Effector memory CD4-positive, alpha-beta T cell (primary cell): ENCODE measurements at places on chromosomes 12 and 14.
A peak's percentile ranks its signal among the peaks of the same experiment; 100 is the strongest.

GRCh38 chr12:111420494-111420893 lies 14.8 kb downstream of the SH2B3 start:
- no peak overlapping the region for H3K27ac ChIP-seq
- no peaks in the 10 kb centered on the region for H3K27me3 ChIP-seq
- H3K36me3 ChIP-seq, result peaks cover 37% of the 10 kb centered on the region
- no peak for DNase-seq
- no peak overlapping the region for H3K4me3 ChIP-seq

DNA sequence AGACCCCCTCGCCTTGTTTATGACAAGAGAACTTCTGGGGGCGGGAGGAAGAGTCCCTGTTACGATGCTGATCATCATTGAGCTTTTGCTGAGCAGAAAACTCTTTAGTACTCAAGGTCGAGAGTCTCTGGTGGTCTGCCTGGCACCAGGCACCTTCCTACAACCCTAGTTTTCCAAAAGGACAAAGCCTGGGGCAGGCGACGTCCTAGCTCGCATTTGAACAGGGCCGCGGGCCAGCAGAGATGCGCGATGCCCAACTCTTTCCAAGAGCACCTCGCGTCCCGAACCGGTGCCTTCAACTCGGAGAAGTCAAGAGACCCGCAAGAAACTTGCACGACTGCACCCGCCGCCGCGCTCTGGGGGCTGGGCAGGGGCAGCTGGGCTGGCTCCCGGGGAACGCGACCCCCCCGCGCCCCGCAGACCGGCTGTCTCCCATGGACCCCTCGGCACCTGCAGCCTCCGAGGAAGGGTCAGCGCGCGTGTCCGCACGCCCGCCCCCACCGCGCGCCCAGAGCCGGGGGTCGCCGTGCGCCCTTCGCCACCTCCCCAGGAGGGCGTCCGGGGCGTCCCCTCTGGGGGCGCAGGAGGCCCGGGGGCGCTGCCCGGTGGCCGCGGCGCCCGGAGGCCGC lies 377 bp upstream of the BCL7A start:
- DNase-seq, result no peak
- no peak overlapping the region for H3K27ac ChIP-seq
- peak overlapping the region; percentile 64 for H3K4me3 ChIP-seq
- peaks cover 6% of the 10 kb centered on the region for H3K4me1 ChIP-seq
- H3K27me3 ChIP-seq, result peaks cover 11% of the 10 kb centered on the region

DNA sequence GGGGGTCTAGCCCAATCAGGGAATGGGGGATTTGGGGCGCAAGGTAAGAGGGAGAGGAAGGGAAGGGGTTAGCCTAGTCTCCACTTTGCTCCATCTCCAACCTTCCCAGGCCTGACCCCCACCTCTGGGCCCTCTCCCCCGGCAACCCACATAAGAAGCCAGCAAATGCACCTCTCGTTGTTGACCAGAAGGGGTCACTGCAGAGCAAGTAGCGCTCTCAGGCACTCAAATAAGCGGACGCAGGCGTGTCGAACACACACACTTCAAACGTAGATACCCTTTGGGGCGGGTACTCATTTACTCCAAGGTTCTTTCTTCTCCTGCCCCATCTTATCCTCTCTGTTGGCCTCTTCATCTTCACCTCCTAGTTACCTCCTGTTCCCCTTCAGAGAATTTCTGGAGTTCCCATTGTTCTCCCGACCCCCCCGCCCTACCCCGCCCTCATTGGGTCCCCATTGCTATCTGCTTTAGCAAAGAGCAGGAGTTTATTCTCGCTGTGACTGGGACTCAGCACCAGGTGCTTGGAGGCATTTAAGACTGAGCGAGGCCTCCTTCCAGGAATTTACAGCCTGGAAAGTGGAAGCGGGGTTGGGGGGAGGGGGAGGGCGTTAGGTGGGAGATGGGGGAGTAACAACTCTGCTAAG lies 1.5 kb upstream of the SRRM4 start:
- H3K4me1 ChIP-seq, result no peaks in the 10 kb centered on the region
- no peaks in the 10 kb centered on the region for H3K27me3 ChIP-seq
- no peak overlapping the region for H3K4me3 ChIP-seq
- DNase-seq, result no peak
- H3K36me3 ChIP-seq, result no peaks in the 10 kb centered on the region

GRCh38 chr14:72311516-72311915 lies 379.3 kb downstream of the RGS6 start:
- H3K4me3 ChIP-seq, result no peak overlapping the region
- no peaks in the 10 kb centered on the region for H3K4me1 ChIP-seq

DNA sequence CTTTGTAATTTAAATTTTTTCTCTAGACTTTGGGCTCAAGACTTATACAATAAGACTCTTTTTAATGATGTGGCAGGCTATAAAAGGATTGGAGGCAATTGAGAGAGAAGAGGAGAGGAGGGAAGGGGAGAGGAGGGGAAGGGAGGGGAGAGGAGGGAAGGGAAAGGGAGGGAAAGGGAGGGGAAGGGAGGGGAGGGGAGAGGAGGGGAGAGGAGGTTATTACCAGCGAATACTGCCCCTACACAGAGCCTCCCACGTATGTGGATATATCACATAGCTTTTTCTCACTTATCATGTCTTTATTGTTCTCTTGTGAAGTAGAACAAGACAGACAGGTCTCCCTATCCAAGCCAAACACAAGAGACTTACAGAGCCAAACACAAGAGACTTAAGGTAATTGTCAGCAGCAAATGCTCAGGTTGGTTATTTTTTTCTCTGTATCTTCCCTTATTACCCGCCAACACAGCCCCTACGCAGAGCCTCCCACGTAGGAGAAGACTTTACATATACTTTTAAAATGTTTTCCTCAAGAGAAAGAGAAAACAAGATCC lies 63.1 kb downstream of the DRAM1 start:
- no peaks in the 10 kb centered on the region for H3K36me3 ChIP-seq
- no peak overlapping the region for H3K27ac ChIP-seq

DNA sequence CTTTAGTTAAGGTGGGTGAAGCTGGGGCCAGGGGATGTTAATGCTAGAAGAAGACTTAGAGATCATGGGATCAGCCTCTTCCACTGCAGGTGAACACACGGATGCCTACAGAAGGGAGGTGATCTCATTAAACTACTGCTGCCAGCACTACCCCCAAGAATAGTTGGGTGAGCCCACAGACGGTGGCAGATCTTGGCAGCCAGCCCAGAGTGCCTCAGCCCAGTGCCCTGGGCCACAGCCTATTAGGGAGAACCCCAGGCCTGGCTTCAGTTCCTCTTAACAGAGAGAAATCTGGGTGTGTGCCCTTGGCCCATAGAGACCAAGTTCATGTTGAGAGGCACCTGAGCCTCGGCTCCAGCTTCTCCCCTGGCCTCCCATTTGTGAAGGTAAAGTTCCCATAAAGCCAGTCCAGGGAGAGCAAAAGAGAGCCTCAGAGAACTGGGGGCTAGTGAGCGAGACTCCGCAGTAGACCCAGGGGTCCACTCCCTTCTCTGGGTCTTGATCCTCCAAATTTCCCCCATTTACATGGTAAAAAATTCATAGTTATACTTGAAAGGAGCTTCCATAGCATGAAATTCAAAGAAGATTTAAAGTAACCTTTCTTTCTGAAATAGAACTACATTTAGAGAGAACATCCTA lies 125.0 kb upstream of the CCND2 start:
- H3K4me3 ChIP-seq, result no peak overlapping the region
- peak; percentile 45 for DNase-seq
- no peaks in the 10 kb centered on the region for H3K27me3 ChIP-seq
- no peak overlapping the region for H3K27ac ChIP-seq
- peaks cover 42% of the 10 kb centered on the region for H3K4me1 ChIP-seq

DNA sequence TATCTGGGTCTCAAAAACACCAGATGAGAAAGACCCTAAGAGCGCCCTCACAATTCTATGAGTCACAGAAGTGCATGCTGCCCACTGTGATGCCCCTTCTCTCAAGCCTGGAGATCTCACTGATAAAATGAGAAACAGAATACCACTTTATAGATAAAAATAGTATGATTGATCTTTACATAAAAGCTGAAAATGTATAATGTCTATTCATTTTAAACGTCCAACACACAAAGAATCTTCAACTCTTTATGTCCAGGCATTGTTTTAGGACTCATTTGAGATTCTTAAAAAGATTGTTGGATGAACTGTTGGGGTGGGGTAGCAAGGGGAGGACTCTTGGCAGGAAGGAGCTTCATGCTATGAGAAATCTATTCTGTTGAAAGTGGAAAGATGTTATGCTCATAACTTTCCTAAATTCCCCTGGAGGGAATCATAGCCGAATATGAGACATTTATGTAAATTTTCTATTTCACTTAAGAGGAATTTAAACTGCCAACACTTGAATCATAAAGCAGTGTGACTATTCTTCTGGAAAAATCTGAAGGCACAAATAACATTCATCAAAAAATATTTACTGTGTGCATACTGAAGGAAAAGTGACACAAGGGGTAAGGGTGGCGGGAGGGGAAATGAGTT lies 174.6 kb downstream of the STXBP6 start:
- DNase-seq, result no peak
- no peaks in the 10 kb centered on the region for H3K27me3 ChIP-seq
- H3K36me3 ChIP-seq, result no peaks in the 10 kb centered on the region
- no peak overlapping the region for H3K27ac ChIP-seq
- no peak overlapping the region for H3K4me3 ChIP-seq

GRCh38 chr14:70808416-70809224 lies 693 bp downstream of the MAP3K9 start:
- H3K4me1 ChIP-seq, result no peaks in the 10 kb centered on the region
- H3K27ac ChIP-seq, result peak overlapping the region; percentile 62
- peak overlapping the region; percentile 90 for H3K4me3 ChIP-seq
- no peaks in the 10 kb centered on the region for H3K27me3 ChIP-seq

GRCh38 chr12:109654357-109654756 lies 59.3 kb upstream of the FAM222A start:
- H3K27me3 ChIP-seq, result no peaks in the 10 kb centered on the region
- H3K4me3 ChIP-seq, result no peak overlapping the region
- no peak for DNase-seq
- H3K36me3 ChIP-seq, result no peaks in the 10 kb centered on the region

GRCh38 chr12:71591601-71592000 lies 72.0 kb downstream of the ZFC3H1 start:
- no peak overlapping the region for H3K4me3 ChIP-seq
- H3K27me3 ChIP-seq, result no peaks in the 10 kb centered on the region
- no peak overlapping the region for H3K27ac ChIP-seq
- H3K36me3 ChIP-seq, result no peaks in the 10 kb centered on the region
- no peaks in the 10 kb centered on the region for H3K4me1 ChIP-seq

GRCh38 chr14:104314251-104314941 lies 176.0 kb downstream of the KIF26A start:
- no peaks in the 10 kb centered on the region for H3K27me3 ChIP-seq
- H3K27ac ChIP-seq, result no peak overlapping the region
- H3K4me1 ChIP-seq, result no peaks in the 10 kb centered on the region

GRCh38 chr12:19068137-19068536 lies 61.4 kb upstream of the PLEKHA5 start:
- no peaks in the 10 kb centered on the region for H3K4me1 ChIP-seq
- no peaks in the 10 kb centered on the region for H3K36me3 ChIP-seq
- no peak for DNase-seq
- no peak overlapping the region for H3K27ac ChIP-seq

DNA sequence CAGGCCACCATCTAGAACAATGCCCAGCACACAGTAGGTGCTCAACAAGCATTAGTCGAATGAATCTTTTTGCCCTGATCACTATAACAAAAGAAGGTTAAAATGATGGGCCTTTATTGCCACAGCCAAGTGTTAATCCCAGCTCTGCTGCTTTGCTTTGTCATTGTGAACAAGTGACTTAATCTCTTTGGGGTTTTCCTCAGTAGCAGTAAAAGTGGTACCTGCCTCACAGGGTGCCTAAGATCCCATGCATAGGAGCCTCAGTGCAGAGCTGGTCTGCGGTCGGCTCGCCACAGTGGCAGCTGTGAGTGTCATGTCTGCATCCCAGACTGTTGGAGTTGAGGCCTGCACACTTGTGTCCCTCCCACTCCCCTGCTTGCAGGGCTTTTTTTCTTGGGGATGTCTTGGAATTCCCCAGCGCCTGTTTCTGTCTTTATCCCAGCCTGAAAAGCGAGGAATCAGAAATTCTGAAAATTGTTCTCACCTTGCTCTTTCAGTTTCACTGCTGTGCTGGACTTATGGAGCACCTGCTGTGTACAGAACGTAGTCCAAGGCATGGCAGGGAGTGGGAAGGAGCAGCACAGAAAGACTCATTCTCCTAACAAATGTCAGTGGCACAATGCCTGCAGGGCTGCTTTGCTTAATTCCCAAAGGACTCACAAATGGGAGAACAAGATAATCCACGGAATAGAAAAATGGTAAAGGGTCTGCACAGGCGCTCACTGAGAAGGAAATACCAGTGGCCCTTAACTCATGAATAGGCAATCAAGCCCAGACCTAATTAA lies 90.8 kb downstream of the EML1 start:
- no peaks in the 10 kb centered on the region for H3K36me3 ChIP-seq
- no peak overlapping the region for H3K27ac ChIP-seq
- no peak for DNase-seq
- no peaks in the 10 kb centered on the region for H3K27me3 ChIP-seq
- H3K4me1 ChIP-seq, result no peaks in the 10 kb centered on the region

DNA sequence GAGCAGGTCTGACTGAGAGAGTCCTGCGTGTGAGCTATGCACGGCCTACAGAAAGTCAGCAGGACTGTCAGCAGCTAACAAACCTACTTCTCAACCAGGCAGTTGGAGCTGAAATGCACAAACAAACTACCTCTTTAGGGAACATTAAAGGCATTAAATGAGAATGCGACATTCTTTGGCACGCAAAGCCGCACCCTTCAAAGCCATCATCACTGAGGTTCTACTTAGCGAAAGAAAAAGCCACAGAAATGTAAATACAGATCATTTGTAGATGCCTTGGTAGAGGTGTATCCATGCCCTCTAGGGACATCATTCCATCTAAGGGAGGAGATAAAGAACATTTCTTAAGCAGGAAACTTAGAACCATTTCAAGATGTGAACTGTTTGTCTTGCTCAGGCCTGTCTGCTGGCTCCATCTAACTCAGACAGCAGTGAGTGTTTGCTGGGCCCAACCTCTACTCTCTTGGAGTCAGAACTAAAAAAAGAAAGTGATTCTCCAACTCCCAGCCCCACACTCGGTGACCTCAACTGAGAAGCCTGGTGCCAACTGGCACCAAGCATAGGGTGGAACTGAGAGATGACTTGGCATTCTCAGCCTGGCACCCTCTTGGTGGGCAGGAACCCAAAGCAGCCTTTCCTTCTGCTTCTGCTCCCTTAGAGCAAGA lies 63.5 kb upstream of the MBIP start:
- no peak for DNase-seq
- no peak overlapping the region for H3K27ac ChIP-seq
- no peaks in the 10 kb centered on the region for H3K27me3 ChIP-seq
- no peaks in the 10 kb centered on the region for H3K36me3 ChIP-seq

DNA sequence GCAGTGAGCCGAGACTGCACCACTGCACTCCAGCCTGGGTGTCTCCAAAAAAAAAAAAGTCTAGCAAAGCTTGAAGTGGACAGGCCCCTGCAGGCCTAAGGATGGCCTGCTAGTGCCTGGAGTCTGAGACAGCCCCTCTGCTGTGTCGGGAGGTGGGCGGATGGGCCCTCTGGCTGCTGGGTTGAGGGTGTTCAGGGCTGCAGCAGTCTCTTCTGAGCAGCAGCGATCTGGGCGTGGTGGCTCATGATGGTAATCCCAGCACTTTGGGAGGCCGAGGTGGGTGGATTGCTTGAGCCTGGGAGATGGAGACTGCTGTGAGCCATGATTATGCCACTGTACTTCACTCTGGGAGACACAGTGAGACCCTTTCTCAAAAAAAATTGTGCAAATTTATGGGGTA lies 57.0 kb downstream of the ADCK1 start:
- no peaks in the 10 kb centered on the region for H3K27me3 ChIP-seq
- H3K27ac ChIP-seq, result no peak overlapping the region
- H3K4me3 ChIP-seq, result no peak overlapping the region
- no peak for DNase-seq
